ENCODE measurements at places on chromosomes 4 and X.

- no peak for DNase-seq
Observed at GRCh38 chr4:141254326-141254725, 33.6 kb downstream of the ZNF330 start.

DNA sequence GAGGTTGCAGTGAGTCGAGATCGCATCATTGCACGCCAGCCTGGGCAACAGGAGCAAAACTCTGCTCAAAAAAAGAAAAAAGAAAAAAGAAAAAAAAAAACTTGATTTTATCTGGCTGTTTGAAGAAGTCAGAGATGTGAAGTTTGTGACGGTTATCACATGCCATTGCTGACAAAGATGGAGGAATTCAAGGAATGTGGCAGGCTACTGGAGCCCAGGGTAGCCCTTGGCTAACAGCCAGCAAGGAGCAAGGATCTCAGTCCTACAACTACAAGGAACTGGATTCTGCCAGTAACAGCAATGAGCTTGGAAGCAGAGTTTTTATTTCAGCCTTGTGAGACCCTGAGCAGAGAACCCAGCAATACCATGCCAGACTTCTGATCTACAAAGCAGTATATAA is 24.3 kb upstream of the TET2 start:
- no peak for DNase-seq

GRCh38 chr4:87010192-87010591 is 75.4 kb downstream of the AFF1 start:
- DNase-seq = no peak

DNA sequence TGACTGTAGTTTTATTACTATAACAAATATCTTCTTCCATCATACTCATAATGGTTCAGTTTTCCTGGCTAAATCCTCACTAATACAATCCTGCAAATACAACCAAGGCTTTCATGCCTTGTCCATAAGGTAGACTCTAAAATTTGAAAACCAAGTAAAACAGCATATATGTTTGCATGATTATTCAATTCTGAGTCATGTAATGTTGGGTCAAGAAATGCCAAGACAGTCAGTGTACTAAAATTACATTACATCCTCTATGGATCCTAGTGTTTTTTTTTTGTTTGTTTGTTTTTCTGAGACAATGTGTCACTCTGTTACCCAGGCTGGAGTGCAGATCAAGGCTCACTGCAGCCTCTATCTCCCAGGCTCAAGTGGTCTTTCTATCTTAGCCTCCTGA is 38.6 kb upstream of the TEX13D start:
- DNase-seq = no peak

GRCh38 chrX:107730991-107731766 is 44.4 kb downstream of the TSC22D3 start:
- no peak for DNase-seq

- no peak for DNase-seq
Observed at GRCh38 chr4:38769857-38770256, 12.9 kb downstream of the TLR10 start.

DNA sequence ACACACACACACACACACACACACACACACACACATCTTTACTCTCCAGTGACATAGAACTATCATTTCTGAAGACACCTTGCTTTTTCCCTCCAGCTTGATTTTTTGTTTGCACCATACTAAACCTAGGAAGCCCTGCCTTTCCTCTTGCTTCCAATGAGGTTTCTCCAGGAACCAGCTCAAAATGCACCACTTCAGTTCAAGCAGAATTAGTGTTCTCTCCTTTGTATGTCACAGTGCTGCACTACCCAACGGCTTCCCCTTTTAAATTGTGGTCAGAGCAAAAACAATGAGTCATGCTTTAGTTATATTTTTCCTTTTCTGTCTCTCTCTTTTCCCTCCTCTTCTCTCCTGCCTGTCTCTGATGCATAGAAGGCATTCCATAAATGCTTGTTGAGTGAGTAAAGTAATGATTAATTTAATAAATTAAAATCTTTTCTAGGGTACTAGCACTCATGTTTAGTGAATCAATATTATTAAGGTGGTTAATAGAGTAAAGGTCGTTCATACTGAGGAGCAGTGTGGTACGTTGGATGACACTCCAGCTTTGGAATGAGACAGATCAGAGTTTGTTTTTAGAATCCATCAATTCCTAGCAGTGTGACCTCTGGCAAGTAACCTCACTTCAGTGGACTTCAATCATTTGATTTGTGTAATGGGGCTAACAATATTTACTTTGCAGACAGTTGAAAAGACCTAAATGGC is 5.9 kb downstream of the RTL3 start:
- no peak for DNase-seq

GRCh38 chr4:97917115-97917514 is 226.2 kb downstream of the STPG2 start:
- no peak for DNase-seq

GRCh38 chr4:89152972-89153371 is 41.6 kb downstream of the TIGD2 start:
- no peak for DNase-seq

DNA sequence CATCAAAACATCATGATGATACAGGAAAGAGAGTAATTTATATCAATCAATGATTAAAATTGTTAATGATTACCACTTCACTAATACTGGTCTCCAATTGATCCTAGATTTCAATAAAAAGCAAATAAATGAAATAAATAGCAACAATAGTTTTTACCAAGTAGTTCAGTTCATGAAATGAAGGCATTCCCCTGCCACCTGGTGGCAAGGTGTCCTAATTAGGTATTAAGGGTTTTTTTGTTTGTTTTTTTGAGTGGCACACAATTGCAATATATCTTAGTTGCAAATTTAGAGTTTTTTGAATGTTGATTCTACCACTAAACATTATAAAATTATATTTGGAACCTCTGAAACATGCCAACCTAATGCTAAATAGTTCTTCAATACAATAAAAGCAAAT is 157.4 kb upstream of the PDE5A start:
- DNase-seq = no peak

DNA sequence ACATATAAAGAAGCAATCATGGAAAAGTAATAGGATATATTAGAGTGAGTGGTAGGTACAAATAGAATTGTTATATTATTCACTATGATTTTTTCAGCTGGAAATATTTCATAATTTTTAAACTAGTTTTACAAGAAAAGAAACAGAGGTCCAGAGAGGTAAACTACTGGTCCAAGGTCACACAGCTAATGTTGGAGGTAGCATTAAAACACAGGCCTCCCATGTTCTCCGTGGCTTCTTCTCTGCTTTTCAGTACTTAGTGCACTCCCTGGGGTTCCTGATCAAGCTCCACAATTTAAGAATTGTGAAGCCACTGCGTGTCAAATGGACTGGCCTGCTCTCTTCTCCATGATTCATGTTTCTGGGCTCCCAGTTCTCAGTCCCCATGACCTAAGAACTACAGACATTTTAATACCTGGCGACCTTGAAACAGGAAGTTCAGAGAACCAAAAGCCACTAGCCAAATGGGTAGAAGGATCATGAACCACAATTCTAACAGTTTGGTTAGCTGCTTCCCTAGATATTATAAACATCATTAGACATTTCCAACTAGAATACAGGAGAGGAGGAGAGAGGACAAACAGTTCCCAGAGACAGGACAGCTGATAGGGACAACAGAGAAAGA is 172.0 kb upstream of the KLF3 start:
- DNase-seq = no peak

- DNase-seq = no peak
Observed at GRCh38 chr4:169158861-169159260, 111.9 kb downstream of the SH3RF1 start.

- DNase-seq = no peak
Observed at GRCh38 chrX:18929775-18930174, 54.1 kb downstream of the PHKA2 start.
